ENCODE measurements at places on chromosomes 4 and X.

DNA sequence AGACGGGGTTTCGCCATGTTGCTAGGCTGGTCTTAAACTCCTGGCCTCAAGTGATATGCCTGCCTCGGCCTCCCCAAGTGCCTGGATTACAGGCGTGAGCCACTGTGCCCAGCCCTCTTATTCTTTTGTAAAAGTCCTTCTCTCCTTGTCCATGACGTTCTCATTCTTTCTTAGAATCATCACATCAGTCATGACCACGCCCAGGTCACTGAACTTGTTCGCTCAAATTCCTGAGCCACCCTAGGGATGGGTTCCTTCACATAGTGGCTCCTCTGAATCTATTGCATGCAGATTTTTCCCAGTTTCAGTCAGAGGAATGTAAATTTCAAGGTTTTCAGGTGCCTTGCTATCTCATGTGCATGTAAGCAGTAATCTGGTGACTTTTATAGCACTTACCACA is 15.7 kb downstream of the JADE1 start:
- DNase-seq, result no peak

DNA sequence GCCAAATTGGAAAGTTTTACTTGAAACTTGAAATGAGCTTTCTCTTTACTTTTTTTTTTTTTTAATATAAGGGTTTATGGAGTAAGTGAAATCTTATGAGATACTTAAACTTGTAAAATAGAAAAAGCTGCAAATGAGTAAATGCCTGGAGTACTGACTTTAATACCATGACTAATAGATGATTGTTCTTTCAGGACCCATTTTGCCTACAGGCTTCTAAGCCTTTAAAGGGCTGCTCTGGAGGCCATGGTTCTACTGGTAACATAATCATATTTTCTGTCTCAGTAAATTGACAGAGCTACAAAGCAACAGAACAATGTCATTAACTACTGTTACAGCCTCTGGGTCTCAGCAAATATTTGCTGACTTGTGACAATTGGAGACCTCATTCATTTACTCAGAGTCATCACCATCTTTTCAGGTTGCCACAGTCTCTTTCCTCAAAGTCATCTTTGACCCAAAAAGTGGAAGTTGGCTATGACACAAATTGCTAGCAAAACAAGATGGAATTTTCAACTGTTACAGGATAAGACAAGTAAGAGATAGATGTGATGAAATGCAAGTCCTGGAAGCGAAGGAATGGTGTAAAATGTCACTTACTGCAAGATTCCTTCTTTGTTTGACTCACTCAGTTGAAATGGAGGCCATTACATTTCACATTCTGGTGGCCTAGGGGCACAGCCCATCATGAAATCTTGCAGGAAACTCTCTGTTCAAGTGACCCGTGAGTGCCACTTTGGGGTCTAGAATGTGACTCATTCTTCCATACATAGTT is 132.7 kb downstream of the BTC start:
- DNase-seq, result no peak

- no peak for DNase-seq
Observed at GRCh38 chr4:41787931-41788330, 39.4 kb upstream of the PHOX2B start.

- no peak for DNase-seq
Observed at GRCh38 chr4:107120661-107121060, 84.5 kb upstream of the DKK2 start.

GRCh38 chr4:101337688-101338087 is 9.6 kb downstream of the PPP3CA start:
- DNase-seq, result no peak

- DNase-seq, result peak; percentile 20
Observed at GRCh38 chrX:140572724-140573123, 67.9 kb upstream of the SOX3 start.

- no peak for DNase-seq
Observed at GRCh38 chr4:86876894-86877685, 15.1 kb downstream of the C4orf36 start.

DNA sequence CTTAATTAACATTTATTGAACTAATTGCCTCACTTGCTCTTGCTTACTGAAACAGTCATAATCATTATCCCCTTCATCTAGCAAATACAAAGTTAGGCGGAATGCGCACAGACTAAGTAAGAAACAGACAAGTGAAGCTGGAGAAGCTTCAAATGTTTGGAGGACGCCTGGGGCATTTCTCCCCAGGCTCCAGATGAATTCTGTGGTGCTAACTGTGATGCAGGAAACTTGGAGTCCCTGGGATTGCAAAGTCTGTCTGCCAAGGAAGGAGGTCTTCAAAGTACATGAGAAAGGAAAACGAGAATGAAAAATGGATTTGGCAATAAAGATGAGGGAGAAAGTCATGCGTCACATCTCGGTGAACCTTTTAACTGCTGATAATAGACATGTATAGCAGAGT is 23.6 kb upstream of the MFAP3L start:
- DNase-seq, result no peak

- no peak for DNase-seq
Observed at GRCh38 chrX:6890544-6891261, 256.8 kb upstream of the STS start.

GRCh38 chr4:86971355-86971683 is 36.5 kb downstream of the AFF1 start:
- no peak for DNase-seq

GRCh38 chr4:171812665-171813525 is at the start of gene GALNTL6:
TSS of gene GALNTL6 (plus strand) at chr4:171813404.
- no peak for DNase-seq

- DNase-seq, result no peak
Observed at GRCh38 chrX:2875798-2876399, 47.2 kb downstream of the GYG2 start.

DNA sequence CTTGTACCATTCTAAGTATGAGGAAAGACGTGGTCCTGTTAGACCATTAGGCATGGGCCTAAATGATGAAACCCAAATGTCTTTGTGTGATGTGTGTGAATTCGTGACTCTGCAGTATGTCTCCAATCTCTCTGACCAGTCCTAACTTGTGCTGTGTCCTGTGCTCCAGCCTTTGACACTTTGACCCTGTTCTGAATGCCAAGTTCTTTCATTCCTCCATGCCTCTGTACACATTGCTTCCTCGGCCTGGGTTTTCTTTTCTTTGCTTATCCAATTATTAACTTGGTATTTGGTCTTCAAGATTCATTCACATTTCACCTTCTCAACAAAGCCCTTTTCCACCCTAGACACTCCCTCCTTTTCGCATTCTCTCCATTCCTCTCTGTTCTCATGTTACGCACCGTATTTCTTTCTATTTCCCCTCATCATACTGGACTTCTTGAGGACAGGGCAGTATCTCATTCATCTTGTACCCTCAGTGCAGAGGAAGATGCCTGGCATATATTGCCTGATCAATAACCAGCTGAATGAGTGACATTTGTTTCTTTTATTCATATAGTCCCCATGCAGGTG is 138.7 kb downstream of the F11 start:
- DNase-seq, result no peak

- no peak for DNase-seq
Observed at GRCh38 chr4:92733231-92733630, 429.5 kb downstream of the GRID2 start.

- DNase-seq, result no peak
Observed at GRCh38 chr4:113674251-113674650, 87.3 kb downstream of the CAMK2D start.
